ENCODE measurements at places on chromosomes 6 and 20.

GRCh38 chr6:21908161-21908848 lies 314.8 kb downstream of the SOX4 start:
- DNase-seq, result no peak

DNA sequence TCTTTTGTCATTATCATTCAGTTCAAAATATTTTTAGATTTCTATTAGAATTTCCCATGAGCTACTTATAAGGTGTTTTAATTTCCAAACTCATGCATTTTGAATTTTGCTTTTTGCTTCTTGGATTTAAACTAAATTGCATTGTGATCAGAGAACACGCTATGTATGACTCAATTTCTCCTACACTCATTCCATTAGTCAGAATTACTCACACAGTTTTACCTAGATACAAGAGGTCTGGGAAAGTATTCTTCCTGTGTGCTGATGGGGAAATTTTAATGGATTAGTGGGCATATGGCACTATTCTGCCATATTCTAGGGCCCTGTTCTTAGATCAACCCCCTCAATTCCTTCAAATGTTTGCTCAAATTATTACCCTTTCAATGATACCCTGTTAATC lies 49.9 kb upstream of the BMP5 start:
- peak; percentile 16 for DNase-seq

- no peak for DNase-seq
Measured at GRCh38 chr6:2038092-2038491, 207.3 kb downstream of the GMDS start.

DNA sequence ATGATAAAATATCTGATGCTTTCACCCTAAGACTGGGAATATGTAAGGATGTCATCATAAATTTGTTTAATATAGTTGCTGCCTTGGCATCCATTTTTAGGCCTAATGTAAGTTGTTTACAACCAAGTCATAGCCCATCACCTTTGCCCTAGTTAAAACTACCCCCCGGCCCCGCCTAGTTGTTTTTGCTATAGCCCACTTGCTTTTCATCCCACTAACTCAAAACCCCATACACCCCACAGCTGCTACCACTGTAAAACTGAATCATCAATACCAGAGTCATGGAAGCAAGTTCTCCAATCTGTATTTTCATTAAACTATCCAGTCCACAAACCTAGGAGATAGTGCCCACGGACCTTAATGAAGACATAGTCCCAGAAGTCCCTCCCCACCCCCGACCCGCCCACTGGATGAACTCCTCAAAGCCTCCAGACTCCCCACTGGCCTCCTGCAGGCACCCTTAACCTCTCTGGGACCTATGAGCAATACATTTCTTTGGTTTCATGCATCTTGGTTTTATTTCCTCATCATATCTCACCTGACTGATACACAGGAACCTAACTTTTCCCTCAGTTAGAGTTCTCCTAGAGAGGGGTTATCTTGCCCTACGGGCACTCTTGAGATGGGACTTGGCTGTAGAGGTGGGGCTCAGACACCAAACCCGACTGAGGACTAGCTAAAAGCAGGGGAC lies 12.5 kb upstream of the ZDHHC14 start:
- DNase-seq, result no peak

DNA sequence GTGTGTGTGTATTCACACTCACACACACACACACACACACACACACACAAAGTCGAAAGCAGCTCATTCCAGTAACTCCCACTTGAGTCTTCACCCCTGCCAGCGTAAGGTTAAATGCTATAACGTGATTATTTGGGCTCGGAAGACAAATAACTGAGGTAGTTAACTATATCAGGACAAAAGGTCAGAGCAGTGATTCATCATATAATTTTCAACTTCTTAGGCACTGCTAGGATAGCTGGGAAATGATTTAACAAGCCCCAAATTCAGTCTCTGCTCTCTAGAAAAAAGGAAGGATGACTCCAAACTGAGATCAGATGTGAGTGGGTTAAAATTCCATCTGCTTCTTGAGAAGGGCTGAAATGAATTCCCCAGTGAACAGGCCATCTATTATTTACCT lies 30.7 kb downstream of the HDGFL1 start:
- no peak for DNase-seq

GRCh38 chr6:44096612-44097011 lies 30.6 kb downstream of the MRPL14 start:
- DNase-seq, result peak; percentile 90

DNA sequence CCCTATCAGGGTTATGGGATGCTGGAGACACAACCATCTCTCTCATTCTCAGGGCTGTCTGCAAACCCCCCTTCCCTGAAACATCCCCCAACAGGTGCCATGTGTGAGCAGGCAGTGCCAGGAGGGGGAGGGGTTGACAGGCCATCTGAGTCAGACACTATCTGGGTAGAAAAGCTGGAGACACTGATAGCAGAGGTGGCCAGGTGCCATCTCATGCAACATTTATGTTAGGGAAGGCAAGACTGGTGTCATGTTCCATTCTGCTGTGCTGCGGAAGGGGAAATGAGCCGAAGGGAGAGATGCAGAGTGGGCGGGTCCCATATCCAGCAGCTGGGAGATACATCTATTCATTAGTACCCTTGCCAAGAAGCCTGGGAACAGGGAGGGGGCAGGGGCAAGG lies 3.5 kb downstream of the LHFPL5 start:
- no peak for DNase-seq

- DNase-seq, result no peak
Measured at GRCh38 chr20:48620154-48620506, 207.7 kb downstream of the PREX1 start.

- DNase-seq, result no peak
Measured at GRCh38 chr6:35507221-35507620, 5.5 kb downstream of the TULP1 start.

- no peak for DNase-seq
Measured at GRCh38 chr6:133243723-133244305, 2.7 kb downstream of the EYA4 start.

DNA sequence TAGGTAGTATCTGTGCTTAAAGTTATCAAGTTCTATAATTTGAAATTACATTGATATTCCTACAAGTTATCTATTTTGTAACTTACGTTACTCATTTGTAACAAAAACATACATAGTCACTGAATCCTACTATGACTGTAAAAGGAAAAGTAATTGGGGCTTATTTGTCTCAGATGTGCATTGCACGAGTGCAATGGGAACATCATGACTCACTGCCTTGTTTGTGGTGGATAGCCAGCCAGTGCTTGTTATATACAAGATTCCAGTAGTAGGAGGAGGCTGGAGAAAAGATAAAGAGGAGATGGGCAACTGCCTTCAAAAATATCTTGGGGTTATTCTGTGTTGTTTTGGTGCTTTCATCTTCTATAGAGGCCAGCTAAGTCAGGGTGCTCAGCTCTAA lies 164.1 kb downstream of the RNF144B start:
- DNase-seq, result peak; percentile 38

GRCh38 chr6:16591396-16592222 lies 169.7 kb downstream of the ATXN1 start:
- DNase-seq, result no peak
